ENCODE measurements at places on chromosomes 6 and 20.
A peak's percentile ranks its signal among the peaks of the same experiment; 100 is the strongest.

DNA sequence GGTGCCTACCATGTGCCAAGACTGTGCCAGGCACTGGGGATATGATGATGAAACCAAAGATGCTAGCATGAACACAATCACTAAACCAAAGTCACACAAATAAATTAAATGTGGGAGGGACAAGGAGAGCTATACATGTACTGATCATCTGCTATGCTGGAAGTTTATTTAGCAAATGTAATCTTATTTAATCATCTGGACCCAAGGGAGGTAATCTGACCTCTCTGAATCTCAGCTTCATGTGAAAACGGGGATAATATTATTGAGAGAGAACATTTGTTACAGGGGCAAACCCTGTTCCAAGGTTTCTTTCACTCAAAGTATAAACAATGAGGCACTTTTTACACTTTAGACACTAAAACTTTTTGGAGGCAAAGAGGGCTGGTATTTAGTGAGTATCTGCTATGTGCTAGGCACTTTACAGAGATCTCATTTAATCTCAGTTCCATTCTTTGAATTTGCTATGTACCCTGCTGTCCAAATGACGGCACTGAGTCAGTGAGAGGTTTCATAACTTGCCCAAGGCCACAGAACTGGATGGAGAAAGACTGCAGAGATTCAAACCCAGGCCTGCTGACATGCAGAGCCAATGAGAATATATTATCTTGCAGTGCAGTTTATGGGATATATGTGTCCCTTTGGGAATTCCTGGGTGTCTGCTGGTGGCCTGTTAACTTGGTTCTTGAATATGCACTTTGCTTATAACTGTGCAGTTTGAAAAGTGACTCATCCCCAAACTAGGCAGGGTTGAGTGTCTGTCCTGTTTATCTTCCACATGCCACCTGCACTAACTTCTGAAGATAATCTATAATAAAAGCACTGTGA is 3.3 kb upstream of the ASXL1 start:
- no peak for DNase-seq

DNA sequence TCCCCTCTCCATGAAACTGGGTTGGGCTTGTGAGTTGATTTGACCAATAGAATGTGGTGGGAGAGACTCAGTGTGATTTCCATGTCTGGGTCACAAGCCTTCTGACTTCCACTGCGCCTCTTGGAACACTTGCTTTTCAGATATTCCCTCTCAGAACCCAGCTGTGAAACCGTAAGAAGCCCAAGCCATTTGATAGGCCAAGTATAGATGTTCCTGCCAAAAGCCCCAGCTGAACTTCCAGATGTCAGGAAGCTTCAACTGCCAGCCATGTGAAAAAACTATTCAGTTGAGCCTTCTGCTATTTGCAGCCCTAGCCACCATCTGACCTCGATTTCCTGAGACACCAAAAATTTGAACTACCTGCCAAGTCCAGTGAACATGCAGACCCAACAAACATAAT is 387.8 kb upstream of the GJE1 start:
- no peak for DNase-seq

GRCh38 chr6:47438481-47439347 is 38.9 kb upstream of the CD2AP start:
- DNase-seq, result no peak

DNA sequence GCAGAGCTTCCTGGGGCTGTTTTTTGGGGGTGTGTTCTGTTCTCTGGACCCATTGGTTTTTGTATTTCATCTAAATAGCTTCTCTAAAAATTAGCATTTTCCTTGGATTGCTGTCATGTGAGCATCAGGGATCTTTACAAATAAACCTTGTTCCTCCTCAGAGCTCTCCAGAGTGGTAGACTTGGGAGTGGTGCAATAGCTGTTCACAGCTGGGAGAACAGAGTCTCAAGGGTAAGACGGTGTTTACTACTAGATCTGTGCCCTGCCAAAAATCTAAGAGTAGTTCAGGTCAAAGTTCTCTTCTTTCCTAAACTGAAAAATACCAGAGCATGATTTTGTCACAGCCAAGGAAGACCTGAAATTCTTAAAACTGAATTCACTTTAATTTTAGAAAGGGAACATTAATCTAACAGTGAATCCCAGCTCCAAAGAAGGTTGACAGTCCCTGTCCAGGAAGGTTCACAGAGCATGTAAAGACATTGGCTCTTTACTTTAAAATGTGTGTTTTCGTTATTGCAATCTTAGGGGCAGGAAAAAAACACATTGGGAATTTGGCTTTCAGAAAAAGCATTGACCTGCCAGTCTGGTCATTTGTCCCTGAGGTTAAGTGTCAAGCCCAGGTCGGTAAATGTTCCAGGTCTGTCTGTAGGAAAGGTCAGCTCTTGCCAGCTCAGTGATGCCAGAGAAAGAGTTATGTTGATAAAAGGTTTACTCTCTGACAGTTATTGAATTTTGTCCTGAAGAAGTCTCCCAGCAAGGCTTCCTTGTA is 43.3 kb downstream of the VAPB start:
- DNase-seq, result peak; percentile 82

GRCh38 chr6:109738667-109739066 is 47.6 kb downstream of the FIG4 start:
- no peak for DNase-seq

All from left lobe of liver (tissue), 2 donors.